Activated T-helper 9 cell treated with anti-CD3 and anti-CD28 coated beads, Interleukin-2, amount 50 U/mL, for 16 hours (primary cell): ENCODE measurements at places on chromosomes 7 and 10.

GRCh38 chr10:31352436-31353226, 33.6 kb downstream of the ZEB1 start:
- no peak for DNase-seq

DNA sequence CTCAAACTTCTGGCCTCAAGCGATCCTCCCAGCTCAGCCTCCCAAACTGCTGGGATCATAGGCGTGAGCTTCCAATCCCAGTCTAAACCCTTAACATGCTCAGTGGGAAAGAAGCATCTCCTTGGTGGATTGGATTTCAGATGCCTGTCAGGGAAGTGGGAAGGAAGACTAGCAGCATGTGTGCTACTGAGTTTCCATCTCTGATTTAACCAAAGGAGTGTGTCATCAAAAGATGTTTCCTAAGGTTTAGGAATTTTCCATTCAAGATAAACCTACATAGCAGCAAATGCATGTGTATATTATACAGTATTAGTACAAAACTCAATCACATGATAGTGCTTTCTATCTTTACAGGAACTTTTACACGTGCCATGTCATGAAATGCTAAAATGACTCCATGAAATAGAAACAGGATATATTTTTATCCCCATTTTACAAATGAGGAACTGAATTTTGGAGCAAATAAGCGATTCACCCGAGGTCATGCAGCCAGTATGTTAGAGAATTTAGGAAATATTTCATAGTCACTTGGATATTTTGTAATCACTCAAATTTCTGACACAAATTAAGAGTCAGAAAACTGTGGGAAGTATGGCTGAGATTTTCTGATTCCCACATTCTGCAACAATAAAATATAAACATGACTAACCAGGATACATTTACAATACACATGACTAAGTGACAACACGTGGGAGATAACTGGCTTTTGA, 11.4 kb upstream of the TMEM26 start:
- no peak for DNase-seq

DNA sequence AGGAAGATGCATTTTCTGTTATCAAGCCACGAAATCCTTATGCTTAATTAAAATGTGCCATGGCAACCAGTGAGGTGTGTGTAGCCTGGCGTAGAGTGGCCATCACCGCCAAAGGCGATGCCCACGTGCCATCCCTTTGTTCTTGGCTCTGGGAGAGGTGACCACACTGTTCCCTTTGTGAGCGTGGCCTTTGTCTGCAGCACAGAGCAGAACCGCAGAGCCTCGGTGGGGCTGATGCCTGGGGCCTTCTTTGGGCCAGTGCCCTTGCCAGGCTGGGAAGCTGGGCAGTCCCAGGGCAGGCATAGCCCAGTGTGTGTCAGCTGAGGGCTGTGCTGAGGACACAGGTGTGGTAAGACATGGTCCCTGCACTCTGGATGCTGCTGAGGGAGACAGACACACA, 48.3 kb downstream of the BUB3 start:
- DNase-seq: no peak

GRCh38 chr10:29804025-29804852, 169.5 kb upstream of the SVIL start:
- DNase-seq: no peak

- DNase-seq: no peak
Measured at GRCh38 chr10:70958396-70958795, 70.0 kb upstream of the PCBD1 start.

GRCh38 chr7:51265066-51265907, 51.3 kb downstream of the COBL start:
- DNase-seq: no peak

- no peak for DNase-seq
Measured at GRCh38 chr10:123995461-123996131, 97.8 kb downstream of the CHST15 start.

DNA sequence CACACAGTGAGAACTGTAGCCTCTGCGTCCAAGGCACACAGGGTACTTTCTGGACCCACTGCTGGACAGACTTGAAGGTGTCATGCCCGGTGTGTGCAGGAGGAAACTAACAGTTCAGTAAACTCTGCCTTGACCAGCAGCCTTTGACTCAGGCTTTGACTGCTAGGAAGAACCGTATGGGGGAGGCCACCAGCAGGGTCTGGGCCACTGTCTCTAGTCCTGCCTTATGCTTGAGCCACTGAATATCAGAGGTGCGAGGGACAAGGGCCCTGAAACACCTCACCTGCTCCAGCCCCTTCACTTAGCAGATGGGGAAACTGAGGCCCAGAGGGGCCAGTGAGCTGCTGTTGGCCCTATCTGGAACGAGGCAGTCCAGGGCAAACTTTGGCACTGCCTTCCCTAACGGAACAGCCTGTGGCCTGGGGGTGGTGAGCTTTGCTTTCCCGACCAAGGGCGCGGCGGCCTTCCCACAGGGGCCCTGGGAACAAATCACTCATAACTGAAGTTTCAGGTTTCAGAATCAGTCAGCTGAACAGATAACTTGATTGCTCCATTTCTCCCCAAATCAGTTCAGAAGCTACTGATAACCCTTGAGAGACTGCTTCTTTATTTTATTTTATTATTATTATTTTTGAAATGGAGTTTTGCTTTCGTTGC, 130.0 kb downstream of the FAM53B start:
- peak; percentile 31 for DNase-seq

- no peak for DNase-seq
Measured at GRCh38 chr7:120898715-120899499, 41.0 kb upstream of the TSPAN12 start.

- DNase-seq: no peak
Measured at GRCh38 chr10:12073526-12073925, 4.8 kb downstream of the DHTKD1 start.

- no peak for DNase-seq
Measured at GRCh38 chr7:6163402-6163801, 109.0 kb downstream of the CYTH3 start.

DNA sequence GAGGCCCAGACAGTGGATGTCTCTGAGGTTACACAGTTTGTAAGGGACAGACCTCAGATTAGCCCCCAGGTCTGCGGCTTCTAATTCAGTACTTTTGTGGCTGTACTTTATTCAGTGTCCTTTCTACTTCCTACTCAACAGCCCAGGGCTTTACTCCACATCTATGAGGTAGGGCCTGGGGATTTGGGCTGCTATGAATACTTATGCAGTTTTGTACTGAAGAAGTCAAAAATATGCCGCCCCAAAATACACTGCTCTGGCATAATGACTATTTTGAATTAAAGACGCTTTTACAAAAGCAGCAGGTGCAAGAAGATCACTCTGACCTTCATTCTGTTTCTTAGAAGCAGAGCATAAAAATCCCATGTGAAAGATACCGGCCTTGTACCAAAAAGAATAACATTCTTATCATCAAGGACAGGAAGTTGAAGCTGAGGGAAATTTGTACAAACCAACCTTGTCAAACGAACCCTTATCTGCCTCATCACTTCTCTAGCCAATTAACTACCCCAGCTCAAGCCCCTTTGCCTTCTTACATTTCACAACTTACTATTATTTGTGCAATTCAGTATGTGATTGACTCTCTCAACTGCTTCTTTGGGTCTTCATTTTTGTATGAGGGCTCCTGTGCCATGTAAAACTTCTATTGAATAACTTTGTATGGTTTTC, 26.1 kb upstream of the TRUB1 start:
- no peak for DNase-seq

DNA sequence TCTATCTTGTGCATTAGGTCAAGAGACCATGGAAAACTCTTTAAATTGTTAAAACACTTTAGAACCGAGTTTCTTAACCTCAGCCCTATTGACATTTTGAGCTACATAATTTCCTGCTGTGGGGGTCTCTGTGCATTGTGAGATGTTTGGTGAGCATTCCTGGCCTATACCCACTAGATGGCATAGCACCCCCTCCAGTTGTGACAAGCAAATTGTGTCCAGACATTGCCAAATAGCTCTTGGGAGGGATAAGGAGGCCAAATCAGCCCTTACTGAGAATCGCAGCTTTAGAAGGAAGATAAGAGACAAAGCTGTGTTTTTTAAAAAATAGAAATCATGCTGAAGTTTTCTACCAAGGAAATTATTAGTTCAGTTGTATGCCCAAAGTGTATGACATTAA, 1158.5 kb upstream of the C7orf33 start:
- no peak for DNase-seq

- no peak for DNase-seq
Measured at GRCh38 chr10:14556285-14556956, 218.3 kb downstream of the FAM107B start.

GRCh38 chr7:88310956-88311674, 4.4 kb upstream of the STEAP4 start:
- DNase-seq: no peak

- no peak for DNase-seq
Measured at GRCh38 chr10:12353399-12354242, 4.3 kb downstream of the CAMK1D start.

DNA sequence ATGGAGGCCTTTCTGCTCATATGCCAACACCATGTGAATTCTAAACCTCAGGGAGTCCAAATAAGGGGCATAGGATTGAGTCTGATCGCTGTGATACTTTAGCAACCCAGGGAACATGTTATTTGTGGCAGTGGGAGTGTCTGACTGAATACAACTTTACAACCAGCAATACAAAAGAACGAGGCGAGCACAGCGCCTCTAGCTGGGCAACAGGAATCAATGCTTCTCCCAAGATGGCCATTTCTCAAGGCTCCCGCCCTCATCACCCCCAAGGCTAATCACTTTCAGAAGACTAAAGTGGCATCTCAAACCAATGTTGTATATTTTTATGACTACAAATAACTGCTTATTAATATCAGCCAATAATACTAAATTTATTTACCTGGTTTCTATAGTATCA, 28.1 kb downstream of the YWHAG start:
- no peak for DNase-seq

DNA sequence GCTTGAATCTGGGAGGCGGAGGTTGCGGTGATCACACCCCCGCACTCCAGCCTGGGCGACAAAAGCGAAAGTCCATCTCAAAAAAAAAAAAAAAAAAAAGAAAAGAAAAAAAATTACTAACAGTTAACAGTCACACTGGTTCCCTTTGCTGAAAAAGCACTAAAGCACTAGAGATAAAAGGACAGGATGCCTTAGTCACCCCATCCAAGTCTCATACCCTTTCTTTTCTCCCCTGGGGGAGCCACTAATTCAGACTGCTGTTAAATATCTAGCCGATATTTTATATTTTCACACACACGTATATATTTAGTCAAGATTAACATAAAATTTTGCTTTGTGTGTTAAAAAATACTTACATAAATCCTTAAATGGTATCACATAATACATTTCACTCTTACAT, 25.2 kb downstream of the BAIAP2L1 start:
- DNase-seq: no peak

- DNase-seq: no peak
Measured at GRCh38 chr7:21476429-21476828, 48.5 kb downstream of the SP4 start.

DNA sequence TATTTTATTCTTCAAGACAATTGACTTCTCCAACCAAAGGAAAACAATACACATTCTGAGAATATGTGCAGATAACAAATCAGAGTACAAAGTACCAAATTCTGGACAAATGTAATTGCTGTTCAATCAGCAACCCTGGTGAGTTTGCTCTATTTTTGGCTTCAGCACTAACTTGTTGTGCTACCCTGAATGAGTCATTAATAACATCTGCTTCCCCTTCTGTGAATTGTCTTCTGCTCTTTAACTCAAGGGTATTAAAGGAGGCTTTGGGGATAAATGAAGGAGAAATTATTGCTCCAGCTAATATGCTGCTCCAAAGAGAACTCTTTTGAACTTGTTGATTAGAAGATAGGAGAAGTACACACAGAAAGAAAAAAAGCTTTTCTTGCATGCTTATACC, 459.3 kb downstream of the HTR7 start:
- DNase-seq: no peak

- no peak for DNase-seq
Measured at GRCh38 chr10:79627075-79627474, 16.3 kb downstream of the SFTPA1 start.

GRCh38 chr10:93028883-93029282, 31.7 kb upstream of the CYP26C1 start:
- no peak for DNase-seq

DNA sequence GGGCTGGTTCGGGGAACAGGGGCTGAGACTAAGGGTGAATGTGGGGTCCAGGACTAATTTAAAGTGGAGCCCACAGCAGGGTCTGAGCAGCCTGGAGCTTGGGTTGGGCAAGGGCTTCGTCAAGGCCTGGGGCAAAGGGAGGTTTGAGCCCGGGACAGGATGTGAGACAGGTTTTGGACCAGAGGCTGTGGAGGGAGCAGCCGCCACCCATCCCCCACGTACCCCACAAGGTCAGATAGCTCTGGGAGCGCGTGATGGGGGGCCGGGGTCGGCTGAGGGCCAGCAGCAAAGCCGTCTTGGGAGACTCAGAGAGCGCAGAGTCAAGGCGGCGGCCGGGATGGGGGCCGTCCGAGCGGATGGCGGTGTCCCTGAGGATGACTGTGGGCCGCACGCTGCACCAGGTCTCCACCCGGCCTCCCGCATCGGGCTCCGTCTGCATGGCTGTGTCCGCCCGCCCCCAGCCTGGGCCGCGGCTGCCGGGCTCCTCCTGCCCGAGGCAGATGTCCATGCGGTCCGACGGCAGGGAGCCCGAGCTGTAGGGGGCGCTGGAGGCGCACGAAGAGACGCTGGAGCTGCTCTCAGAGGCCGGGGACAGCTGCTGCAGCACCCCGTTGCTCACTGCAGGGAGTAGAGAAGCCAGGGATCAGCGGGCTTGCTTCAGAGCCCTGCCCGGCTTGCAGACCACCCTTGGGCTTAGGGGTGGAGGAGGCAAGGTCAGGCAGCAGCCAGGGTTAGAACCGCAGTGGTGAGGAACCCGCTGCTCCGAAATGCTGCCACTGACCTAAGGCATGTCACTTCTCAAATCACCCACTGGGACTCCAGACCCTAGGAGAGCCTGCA, 12.1 kb downstream of the PDZD7 start:
- DNase-seq: peak; percentile 59

DNA sequence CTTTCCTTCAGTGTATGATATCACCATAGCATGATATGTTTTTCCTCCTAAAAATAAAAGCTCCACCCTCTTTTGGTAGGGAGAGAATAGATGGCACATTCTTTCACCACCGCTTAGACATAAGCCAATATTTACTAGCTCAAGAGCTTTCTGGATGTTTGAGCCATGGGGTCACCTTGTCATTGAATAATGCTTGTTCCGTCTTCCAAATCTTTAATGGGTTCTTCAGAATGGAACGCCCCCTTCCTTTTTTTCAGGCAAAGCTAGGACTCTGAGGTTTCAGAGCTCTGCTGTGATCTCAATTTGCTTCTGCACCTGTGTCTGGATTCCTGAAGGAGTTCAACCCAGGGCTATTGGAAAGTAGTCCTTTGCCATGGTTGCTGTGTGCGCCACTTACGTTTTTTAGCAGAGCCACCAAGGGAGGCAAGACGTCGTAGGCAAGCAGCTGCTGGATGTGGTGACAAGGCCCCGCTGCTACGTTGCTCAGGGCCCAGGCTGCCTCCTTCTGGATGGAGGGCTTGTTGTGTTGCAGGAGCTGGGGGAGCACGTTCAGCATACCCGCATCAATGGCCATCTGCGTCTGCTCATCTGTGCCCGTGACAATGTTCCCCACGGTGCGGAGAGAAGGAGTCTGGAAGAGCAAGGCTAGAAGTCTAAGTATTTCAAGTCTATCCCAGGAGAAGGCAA, 23.2 kb downstream of the KPNA7 start:
- DNase-seq: no peak
